ENCODE measurements at places on chromosomes 2 and 18.

GRCh38 chr18:76412010-76412817 lies 82.8 kb downstream of the ZNF516 start:
- no peak for DNase-seq

GRCh38 chr2:123163398-123163797 lies 861.7 kb upstream of the CNTNAP5 start:
- no peak for DNase-seq

- no peak for DNase-seq
Observed at GRCh38 chr2:42852798-42853197, 60.4 kb upstream of the HAAO start.

DNA sequence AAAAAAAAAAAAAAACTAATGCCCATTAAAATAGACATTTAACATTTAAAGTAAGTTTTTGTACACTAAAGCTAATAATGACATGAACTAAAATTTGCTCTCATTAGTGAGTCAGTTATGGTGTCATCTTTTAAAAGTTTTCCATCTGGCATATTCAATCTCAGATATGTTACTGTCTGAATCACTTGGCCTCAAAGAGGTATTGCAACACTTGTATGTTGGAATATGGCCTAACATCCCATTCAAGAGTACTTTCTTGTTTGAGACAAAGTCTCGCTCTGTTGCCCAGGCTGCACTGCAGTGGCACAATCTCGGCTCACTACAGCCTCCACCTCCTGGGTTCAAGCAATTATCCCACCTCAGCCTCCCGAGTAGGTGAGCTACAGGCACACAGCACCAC lies 169.7 kb downstream of the TMEM163 start:
- DNase-seq: no peak

- no peak for DNase-seq
Observed at GRCh38 chr2:12787891-12788801, 71.4 kb downstream of the TRIB2 start.

DNA sequence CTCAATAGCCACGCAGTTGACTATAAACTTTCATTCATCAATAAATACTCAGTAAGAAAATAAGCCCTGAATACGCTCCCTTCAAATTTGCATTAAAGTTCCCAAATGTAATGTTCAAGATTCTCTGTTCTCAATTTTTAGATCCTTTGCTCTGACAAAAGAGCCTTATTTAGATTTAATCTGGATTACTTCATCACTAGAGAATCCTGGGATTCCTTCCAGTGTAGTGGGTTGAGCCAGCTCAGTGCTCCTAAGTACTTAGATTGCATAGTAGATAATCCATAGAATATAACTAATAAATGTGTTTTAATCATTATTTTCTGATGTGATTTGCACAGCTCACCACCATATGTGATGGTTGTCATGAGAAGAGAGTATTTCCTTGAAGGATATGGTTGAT lies 1286.2 kb downstream of the SUCLG1 start:
- DNase-seq: no peak

DNA sequence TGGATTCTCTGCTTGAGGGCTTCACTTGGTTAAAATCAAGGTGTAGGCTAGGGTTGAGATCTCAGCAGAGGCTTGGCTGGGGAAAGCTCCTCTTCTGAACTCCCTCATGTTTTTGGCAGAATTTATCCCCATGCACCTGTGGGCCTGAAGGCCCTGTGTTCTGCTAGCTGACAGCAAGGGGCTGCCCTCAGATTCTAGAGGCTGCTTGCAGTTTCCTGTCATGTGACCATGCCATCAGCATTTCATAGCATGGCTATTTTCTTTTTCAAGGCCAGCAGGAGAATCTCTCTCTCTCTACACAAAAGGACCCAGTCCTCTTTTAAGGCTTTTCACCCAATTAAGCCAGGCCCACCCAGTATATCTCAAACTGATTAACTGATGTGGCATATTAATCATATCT lies 514.8 kb upstream of the HNMT start:
- DNase-seq: no peak

DNA sequence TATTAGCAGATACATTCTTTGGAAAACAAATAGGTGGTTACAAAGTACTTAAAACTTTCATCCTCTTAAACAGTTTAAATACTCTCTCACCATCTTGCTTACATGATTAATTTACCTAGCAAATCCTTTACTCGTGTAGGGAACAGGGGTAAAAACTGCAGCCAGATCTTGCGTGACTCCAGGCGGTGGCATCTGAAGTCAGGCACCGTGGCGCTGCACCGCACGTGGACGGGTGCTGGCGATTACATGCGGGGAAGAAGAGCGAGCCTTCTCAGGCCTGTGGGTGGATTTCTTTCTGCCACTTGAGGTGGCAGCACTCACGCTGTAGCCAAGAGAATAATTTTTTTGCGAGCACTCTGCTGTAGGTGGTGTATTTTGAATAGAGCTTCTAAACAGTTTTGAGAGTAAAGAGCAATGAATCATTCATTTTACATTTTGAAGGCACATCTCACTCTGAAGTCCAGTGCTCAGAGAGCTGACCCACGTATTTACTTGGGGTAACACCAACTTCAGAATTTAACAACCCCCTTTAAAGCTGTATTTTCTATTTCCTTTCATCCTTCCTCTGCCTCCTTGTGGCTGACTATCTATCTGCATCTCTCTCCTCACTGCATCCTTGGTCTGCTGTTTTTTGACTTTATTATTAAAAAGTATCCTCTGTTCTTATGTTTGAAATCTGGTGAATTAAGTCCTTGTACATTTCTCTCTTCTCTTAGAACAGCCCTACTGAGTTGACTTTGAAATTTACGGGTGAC lies 68.9 kb downstream of the EPAS1 start:
- DNase-seq: no peak

DNA sequence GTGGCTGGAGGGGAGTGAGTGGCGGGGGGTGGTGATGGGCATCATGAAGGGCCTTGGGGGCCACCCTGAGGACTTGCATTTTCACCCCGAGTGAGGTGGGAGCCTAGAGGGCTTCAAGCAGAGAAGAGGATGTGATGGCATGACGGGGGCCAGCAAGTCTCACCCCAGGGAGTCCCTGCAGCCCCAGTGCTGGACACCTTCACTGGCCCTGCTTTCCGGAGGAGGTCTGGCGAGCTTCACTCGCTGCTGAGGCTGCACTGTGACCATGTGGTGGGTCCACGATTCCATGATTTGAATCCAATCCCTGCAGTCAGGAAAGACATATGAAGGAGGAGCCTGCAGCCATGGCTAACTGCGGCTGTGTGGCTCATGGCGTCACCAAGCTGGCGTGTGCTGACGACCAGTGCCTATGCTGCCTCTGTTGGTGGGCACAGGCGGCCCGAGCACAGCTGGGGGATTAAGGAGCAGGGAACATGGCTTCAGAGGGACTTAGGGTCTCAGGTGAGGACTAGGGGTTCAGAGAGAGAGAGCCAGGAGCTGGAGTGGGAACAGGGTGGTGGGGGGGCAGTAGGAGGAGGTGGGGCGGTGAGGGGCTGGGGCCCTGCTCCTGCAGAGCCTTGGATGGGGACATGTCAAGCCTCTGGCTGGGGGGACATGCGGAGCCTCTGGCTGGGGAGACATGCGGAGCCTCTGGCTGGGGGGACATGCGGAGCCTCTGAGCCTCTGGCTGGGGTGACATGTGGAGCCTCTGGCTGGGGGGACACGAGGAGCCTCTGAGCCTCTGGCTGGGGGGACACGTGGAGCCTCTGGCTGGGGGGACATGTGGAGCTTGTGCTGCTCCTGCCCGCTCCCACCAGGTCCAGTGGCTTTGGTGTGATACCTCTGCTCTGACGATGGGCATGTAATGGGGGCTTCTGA lies 3.6 kb downstream of the ZAP70 start:
- DNase-seq: no peak

DNA sequence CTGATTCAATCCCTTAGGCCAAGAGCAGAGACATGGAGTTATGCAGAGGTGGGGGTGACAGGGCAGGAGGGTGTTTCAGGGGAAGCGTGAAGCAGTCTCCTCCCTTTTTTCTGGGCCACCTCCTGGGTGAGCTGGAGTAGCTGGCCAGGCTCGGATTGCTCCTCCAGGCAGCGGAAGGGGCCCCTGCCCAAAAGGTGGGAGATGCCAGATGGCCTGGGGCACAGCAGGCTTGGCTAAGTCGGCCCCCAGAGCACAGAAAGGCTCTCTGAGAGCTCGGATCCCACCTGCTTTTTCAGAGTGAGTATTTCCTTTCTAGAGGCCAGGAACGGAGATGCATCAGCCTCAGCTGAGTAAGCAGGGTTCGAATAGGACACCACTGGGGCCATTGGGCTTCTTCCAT lies 196.9 kb downstream of the ANKRD30B start:
- DNase-seq: no peak

DNA sequence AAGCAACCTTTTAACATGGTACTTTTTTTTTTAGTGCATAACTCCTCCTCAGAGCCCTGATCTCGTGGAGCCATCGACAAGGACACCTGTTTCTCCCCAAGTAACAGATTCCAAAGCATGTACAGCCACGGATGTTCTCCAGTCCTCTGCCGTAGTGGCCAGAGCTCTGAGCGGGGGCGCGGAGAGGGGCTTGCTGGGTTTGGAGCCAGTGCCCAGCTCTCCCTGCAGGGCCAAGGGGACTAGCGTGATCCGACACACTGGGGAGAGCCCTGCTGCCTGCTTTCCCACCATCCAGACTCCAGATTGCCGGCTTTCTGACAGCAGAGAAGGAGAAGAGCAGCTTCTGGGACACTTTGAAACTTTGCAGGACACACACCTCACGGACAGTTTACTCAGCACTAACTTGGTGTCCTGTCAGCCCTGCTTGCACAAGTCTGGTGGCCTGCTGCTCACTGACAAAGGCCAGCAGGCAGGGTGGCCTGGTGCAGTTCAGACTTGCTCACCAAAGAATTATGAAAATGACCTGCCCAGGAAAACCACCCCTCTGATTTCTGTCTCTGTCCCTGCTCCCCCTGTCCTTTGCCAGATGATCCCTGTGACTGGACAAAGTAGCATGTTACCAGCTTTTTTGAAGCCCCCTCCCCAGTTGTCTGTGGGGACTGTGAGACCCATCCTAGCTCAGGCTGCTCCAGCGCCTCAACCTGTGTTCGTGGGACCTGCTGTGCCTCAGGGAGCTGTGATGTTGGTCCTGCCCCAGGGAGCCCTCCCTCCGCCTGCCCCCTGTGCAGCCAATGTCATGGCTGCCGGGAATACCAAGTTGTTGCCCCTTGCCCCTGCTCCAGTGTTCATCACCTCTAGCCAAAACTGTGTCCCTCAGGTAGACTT lies 4.5 kb downstream of the KLF11 start:
- no peak for DNase-seq

DNA sequence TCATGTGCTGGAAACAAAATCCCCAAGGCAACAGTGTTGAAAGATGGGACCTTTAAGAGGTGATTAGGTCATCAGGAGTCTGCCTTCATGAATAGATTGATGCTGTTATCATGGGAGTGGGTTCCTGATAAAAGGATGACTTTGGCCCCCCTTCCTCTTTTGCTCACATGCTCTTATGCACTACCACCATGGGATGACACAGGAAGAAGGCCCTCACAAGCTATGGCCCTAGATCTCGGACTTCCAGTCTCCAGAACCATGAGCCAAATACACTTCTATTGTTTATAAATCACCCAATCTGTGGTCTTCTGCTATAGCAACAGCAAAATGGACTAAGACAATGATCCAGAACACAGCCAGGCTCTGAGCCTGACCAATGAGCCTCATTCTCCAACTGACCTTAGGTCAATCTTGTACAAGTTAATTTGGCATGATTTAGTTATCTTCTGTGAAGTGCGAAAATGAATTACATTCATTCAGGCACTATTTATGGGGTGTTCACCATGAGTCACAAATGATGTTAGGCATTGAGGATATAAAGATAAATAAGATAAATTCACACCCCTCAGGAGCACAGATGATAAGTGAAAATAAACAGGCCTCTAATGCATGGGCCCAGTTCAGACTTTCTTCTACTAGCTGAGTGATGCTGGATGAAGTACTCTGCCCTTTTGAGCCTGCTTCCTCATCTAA lies 37.7 kb upstream of the NT5C1B start:
- DNase-seq: no peak

DNA sequence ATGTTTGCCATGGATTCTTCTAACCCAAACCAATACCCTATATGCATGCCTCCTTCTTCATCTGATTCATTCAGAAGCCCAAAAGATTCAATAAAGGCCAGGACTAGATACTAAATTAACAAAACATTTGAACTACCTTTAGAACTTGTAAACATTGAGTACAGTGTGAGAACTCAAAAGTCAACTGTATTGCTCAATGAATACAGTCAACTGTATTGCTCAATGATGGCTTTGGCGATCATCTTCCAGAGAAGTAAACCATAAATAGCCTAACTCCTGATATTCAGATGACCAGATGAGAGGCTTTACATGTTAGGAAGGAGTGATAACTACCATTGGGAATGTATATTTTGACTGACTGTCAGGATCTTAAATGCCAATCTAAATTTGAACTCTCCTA lies 206.5 kb upstream of the ITGA4 start:
- DNase-seq: no peak

- no peak for DNase-seq
Observed at GRCh38 chr18:62844850-62845643, 129.7 kb downstream of the PHLPP1 start.

DNA sequence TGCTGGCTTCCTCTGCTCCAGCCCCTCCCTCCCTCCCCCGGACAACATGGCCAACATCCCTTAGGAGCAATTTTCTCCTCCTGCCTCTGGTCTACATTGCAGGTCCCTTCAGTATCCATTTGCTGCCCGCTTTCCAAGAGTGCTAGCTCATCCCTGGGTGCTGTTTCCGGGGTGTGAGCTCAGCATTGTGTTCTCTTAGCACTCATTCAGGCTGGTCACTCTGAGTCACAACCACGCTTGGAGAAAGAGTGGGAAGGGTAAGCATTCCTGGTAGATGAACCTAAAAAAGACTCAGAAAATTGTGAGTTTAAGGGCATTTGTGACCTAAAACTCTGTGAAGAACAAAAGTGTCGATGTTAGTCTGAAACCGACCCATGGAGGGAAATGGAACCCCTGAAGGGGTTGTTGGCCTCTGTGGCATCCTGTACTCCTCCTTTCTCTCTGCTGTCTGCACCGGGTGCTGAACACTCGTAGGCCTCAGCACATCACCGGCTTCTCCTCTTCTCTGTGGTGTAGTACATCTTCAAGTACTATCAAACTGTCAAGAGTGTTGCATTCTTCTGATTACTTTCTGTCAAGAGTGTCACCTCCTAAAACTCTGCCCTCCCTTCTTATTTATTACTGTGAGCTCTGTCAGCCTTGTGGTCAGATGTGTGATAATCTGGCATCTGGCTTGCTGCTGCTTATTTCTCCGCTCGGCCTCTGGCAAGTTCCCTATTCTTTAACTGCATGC lies 73.0 kb downstream of the CTNNA2 start:
- DNase-seq: no peak
